Skin of body (tissue), 3 donors: ENCODE measurements at places on chromosomes 4 and X. TPM values are rescaled to one million over a fixed set of nuclear protein-coding genes. Genes with fewer than 3 reads are reported as not detected.

GRCh38 chrX:119880552-119881437, 9.2 kb downstream of the NDUFA1 start:
- DNase-seq = peak; percentile 4

Gene TMEM35A
- 0.79 TPM for total RNA-seq

Gene UCHL1
- total RNA-seq = 12.2 TPM

Gene NSUN7
- 2.7 TPM for total RNA-seq

Gene FAM47A
- not detected for total RNA-seq

Gene TEX13B
- total RNA-seq = not detected

DNA sequence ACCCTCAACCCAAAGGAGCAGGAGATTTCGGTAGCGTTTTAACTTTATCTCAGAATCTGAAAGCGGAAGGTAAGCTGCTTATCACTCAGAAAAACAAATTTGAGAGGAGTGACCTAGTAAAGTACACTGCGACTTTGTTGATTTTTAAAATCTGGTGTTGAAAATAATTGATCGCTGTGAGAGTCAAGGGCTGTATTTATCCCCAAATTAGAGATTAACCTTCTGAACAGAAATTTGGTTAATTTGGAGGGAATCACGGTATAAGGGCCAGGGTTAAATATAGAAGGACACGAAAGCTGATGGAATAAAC, 212 bp downstream of the CLCN4 start:
- no peak for DNase-seq
